ENCODE measurements at places on chromosomes 7 and 10. TPM values are rescaled to one million over a fixed set of nuclear protein-coding genes. Genes with fewer than 3 reads are reported as not detected.

COL13A1 gene
- polyA plus RNA-seq, result 5.7 TPM

SUGCT gene
- polyA plus RNA-seq, result 8.4 TPM

GALNT17 gene
- not detected for polyA plus RNA-seq

GPR22 gene
- not detected for polyA plus RNA-seq

LAMB1 gene
- polyA plus RNA-seq, result 136 TPM

HHEX gene
- polyA plus RNA-seq, result 13.2 TPM

DNA sequence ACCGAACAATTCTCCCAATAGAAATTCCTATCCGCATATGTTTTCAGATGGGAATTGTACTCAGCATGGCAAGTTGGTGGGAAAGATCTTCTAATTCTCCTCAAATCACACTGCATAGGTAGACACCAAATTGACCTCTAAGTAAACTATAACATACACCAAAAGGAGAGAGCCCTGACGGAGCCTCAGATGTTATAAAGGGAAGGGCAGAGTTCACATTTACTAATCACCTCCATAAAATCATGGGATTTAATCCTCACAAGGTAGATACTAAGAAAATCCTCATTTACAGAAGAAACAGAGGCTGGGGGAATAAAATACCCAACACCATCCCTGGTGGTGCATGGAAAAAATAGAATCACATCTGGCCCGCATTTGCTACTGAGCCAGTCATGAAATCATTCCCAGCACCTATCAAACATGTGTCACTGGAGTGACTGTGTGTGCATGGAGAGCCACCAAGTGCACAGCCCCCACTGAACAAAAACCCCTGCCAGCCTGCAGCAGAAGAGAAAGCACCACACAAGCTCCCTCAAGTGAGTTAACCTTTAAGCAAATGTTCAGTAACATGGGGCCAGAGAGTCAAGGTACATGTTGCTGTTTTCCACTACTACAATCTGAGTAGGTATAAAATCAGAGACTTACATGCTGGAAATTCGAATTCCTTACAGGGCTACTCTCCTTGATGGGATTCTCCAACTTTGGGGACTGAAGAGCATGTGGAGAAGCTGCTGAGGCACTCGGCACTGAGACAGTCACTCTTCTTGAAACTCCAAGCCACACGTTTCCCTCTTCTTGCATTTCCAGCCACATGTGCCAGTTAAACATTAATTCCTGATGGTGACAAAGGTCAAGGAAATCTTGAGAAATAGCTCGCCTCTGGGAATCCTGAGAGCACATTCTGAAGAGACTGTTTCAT, at the start of gene DDC:
DDC (minus strand) TSS at position 766 of the 919 bp plus-strand sequence. CDS start 21,320 bp downstream, outside the sequence.
- H3K4me1 ChIP-seq, result no peaks in the 10 kb centered on the region
- no peak within 1 kb of the TSS for H3K4me3 ChIP-seq
- DNase-seq, result no peak
- peaks cover 10% of the 10 kb centered on the region for H3K27me3 ChIP-seq
- no peak within 1 kb of the TSS for H3K27ac ChIP-seq

DNA sequence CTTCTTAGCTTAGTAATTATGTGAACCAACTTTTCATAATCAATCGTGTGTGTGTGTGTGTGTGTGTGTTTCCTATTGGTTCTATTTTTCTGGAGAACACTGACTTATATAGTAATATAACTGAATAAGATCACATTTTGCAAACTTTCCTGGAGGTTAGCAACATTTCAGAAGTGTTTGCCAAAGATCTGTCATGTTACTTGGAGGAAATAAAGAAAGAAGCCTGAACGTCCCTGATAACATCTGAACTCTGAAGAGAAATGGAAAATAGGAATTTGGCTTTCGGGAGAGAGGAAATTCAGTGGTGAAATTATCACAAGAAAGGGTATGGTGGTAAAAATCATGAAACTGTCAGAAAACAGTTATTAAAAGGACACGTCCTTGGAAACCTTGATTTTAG, 984.4 kb upstream of the AUTS2 start:
- no peak overlapping the region for H3K27ac ChIP-seq
- H3K36me3 ChIP-seq, result no peaks in the 10 kb centered on the region
- peak; percentile 17 for DNase-seq
- H3K27me3 ChIP-seq, result no peaks in the 10 kb centered on the region

DNA sequence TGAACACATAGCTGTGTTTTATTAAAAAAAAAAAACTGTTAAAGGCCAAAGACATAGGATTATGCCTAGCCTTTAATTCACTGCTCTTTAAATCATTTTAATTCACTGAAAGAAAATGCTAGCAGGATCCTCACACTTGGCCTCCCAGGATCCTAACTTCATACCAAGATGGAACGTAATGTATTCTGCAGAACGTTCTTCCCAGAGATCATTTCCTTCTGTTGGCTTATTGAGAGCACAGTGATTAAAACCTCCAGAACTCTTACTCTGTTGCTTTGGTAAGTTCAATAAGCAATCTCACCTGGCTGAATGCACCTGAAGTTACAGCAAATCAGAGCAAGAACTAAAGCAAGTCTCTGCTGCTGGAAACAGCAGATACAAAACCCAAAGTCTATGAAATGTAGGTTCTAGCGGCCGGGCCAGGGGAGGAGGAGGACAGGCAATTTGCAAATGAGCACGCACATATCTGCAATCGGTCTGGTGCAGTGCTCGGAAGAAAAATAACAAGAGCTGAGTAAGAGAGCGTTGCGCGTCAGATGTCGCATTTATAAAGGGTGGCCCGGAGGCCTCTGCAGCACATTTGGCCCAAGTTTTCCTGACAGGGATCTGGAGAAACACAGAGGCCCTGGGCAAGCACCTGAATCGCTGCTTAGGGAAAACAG, 193.9 kb downstream of the FAM107B start:
- H3K27me3 ChIP-seq, result no peaks in the 10 kb centered on the region
- H3K4me1 ChIP-seq, result peaks cover 5% of the 10 kb centered on the region
- H3K36me3 ChIP-seq, result no peaks in the 10 kb centered on the region
- no peak overlapping the region for H3K4me3 ChIP-seq

- H3K27me3 ChIP-seq, result no peaks in the 10 kb centered on the region
- H3K27ac ChIP-seq, result no peak overlapping the region
These were observed 43.2 kb downstream of the VKORC1L1 start for GRCh38 chr7:65915921-65916657.

- DNase-seq, result peak; percentile 10
- no peaks in the 10 kb centered on the region for H3K4me1 ChIP-seq
- H3K4me3 ChIP-seq, result no peak overlapping the region
- H3K27ac ChIP-seq, result no peak overlapping the region
- H3K27me3 ChIP-seq, result no peaks in the 10 kb centered on the region
- H3K36me3 ChIP-seq, result no peaks in the 10 kb centered on the region
These were observed 24.0 kb upstream of the KMT2C start for GRCh38 chr7:152459724-152460251.

DNA sequence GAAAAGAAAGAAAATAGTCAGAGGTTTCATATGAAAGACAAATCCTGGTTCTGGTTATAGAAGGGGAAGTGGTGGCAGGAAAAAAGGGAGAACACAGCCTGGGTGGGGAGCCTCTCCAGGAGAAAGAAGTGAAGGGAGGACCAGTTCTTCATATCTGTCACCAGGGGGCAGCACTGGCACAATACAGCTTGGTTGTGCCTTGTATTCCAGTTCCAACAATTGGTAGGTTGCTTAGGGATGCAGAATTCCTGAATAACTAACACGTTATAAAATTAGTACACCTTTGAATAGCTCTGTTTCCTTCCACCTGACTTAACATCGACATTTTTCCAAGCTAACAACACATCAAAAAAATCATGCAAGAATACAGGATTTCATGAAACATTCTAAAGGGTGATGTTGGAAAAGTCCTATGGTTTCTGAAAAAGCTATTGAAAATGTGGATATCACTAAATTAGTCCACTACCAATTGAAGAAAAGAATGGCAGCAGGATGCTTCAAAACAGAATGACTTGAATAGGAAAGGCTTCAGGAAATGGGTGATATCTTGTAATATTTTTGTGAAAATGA, 52.9 kb downstream of the CYP26A1 start:
- H3K4me1 ChIP-seq, result no peaks in the 10 kb centered on the region
- H3K4me3 ChIP-seq, result no peak overlapping the region
- no peak for DNase-seq
- H3K36me3 ChIP-seq, result no peaks in the 10 kb centered on the region
- peaks cover 9% of the 10 kb centered on the region for H3K27me3 ChIP-seq

DNA sequence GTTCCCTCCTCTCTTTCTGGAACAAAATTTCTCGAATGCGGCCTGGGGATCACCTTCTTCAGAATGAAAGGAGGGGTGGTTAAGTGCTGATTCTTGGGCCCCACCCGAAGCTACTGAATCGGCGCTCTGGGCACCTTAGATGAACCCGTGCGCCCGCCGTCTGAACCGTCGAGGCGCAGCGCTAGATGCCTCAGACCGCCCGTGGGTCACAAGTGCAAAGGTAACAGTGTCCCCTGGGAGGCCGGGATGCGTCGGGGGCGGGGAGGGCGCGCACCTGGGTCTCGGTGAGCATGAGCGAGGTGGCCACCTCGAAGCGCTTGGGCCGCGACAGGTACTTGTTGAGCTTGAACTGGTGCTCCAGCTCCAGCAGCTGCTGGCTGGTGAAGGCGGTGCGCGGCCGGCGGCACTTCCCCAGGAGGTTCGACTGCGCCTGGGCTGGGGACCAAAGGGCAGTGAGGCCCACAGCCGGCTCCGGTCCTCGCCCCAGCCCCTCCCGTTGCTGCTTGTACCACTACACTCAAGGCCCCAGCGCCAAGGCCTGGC, 4.2 kb downstream of the MNX1 start:
- H3K4me3 ChIP-seq, result no peak overlapping the region
- H3K36me3 ChIP-seq, result no peaks in the 10 kb centered on the region
- DNase-seq, result no peak
- H3K27me3 ChIP-seq, result peaks cover 75% of the 10 kb centered on the region
- no peak overlapping the region for H3K27ac ChIP-seq
- H3K4me1 ChIP-seq, result no peaks in the 10 kb centered on the region

DNA sequence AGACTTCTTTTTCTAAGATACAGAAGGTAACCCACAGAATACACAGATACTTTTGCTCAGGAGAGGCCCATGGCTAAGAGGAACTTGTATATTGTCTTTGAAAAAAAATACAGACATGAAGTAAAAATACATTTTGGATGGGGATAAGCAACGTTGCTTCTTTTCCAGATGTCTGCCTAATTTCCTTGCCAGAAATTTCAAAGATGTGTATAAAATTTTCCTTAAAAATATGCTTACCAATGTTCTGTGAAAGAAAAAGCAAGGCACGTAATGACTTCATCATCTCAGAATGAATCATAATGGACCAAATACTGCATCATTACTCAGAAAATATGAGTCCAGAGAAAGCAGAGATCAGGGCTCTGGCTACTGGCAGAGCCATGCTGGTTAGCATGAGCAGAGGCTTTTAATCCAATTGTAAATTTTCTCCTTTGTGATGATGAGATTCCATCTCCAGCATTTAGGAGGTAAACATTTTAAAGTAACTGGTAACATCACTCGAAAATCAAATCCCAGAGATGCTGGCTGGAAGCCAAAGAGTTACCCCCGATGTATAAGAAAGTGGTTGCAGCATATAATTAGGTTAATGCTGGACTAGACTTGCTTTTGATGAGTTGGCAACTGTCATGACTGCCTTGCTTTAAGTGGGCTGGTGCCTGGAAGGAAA, 272.5 kb downstream of the SEMA3A start:
- no peaks in the 10 kb centered on the region for H3K36me3 ChIP-seq
- no peak overlapping the region for H3K27ac ChIP-seq
- no peaks in the 10 kb centered on the region for H3K4me1 ChIP-seq
- H3K4me3 ChIP-seq, result no peak overlapping the region

- H3K36me3 ChIP-seq, result no peaks in the 10 kb centered on the region
- no peak overlapping the region for H3K4me3 ChIP-seq
- DNase-seq, result no peak
- no peaks in the 10 kb centered on the region for H3K4me1 ChIP-seq
- H3K27me3 ChIP-seq, result no peaks in the 10 kb centered on the region
These were observed 49.9 kb downstream of the MKX start for GRCh38 chr10:27695706-27696105.

GRCh38 chr7:2109936-2110609, 122.7 kb downstream of the MAD1L1 start:
- H3K27ac ChIP-seq, result peak overlapping the region; percentile 94
- peak; percentile 98 for DNase-seq

DNA sequence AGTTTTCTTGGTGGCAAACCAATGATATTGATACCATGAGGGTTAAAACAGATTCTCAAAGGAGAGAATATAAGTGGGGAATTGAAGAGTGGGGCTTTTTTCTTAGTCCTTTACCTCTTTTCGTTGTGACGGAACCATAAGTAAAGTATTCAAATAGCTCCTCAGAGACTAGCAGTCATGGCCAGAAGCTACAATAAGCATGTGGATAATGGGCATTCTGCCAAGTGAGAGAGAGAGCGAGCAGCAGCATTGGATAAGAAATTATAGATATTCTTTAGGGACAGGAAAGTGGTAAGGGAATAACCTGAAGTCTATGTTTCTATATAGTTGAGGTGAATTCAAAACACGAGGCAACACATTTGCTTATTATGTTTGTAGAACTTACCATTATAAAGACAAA, 235.1 kb downstream of the SEMA3E start:
- no peaks in the 10 kb centered on the region for H3K36me3 ChIP-seq
- H3K4me3 ChIP-seq, result no peak overlapping the region
- DNase-seq, result peak; percentile 14
- H3K27ac ChIP-seq, result no peak overlapping the region

GRCh38 chr7:99042957-99043356, 101.0 kb downstream of the SMURF1 start:
- no peak overlapping the region for H3K27ac ChIP-seq
- DNase-seq, result no peak
- H3K27me3 ChIP-seq, result no peaks in the 10 kb centered on the region
- H3K36me3 ChIP-seq, result peaks cover 28% of the 10 kb centered on the region

- DNase-seq, result no peak
- H3K27me3 ChIP-seq, result no peaks in the 10 kb centered on the region
- no peak overlapping the region for H3K4me3 ChIP-seq
- H3K4me1 ChIP-seq, result peaks cover 9% of the 10 kb centered on the region
These were observed 6.5 kb downstream of the DEPP1 start for GRCh38 chr10:44971935-44972757.

DNA sequence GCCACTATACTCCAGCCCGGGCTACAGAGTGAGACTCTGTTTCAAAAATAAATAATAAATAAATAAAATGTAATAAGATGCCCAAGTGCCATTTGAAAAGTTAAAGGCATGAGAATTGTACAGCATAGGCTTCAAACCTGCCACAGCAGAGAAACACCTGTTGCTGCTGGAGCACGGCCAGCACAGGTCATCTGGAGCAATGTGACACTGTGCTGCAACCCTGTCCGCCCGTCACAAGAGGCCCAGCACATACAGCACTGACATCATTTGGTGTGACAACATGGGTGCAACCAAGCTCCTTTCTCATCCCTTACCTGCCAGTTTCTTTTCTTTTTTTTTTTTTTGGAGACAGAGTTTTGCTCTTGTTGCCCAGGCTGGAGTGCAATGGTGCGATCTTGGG, 1.3 kb downstream of the RFC2 start:
- H3K4me3 ChIP-seq, result no peak overlapping the region
- peaks cover 9% of the 10 kb centered on the region for H3K4me1 ChIP-seq
- no peaks in the 10 kb centered on the region for H3K27me3 ChIP-seq
- peak overlapping the region; percentile 4 for H3K27ac ChIP-seq
- DNase-seq, result no peak
- peaks cover 5% of the 10 kb centered on the region for H3K36me3 ChIP-seq

GRCh38 chr10:49689882-49690510, 10.5 kb downstream of the C10orf53 start:
- DNase-seq, result no peak
- H3K4me3 ChIP-seq, result no peak overlapping the region
- H3K4me1 ChIP-seq, result no peaks in the 10 kb centered on the region
- H3K36me3 ChIP-seq, result no peaks in the 10 kb centered on the region
- H3K27ac ChIP-seq, result no peak overlapping the region

GRCh38 chr10:121844537-121844936, 83.3 kb downstream of the ATE1 start:
- H3K4me1 ChIP-seq, result no peaks in the 10 kb centered on the region
- no peak for DNase-seq
- H3K27me3 ChIP-seq, result no peaks in the 10 kb centered on the region
- H3K36me3 ChIP-seq, result no peaks in the 10 kb centered on the region
- no peak overlapping the region for H3K4me3 ChIP-seq
- no peak overlapping the region for H3K27ac ChIP-seq

All from fibroblast of lung (primary cell).